ENCODE measurements at places on chromosomes 2 and 18.

GRCh38 chr2:72833084-72833714 lies 7.4 kb upstream of the EXOC6B start:
- no peak for DNase-seq

GRCh38 chr2:12032398-12032797 lies 286.0 kb downstream of the LPIN1 start:
- DNase-seq: no peak

DNA sequence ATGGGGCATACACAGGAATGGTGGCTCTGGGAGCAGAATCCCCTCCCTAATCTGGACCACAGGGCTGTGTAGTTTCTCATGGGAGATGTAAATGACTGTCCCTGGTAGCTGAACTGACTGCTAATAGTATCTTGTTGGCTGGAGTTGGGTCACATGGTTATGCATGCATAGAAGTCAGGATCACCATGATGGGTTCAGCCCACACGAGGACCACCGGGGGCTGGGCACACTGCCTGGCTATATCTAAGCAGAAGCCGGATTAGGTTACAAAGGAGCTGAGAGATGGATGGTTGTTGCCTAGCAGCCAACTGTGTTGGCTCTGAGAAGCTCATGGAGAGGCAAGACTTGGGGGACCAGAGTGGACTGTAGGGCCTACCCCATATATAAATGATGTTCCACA lies 6.7 kb upstream of the MAP3K2 start:
- DNase-seq: no peak

DNA sequence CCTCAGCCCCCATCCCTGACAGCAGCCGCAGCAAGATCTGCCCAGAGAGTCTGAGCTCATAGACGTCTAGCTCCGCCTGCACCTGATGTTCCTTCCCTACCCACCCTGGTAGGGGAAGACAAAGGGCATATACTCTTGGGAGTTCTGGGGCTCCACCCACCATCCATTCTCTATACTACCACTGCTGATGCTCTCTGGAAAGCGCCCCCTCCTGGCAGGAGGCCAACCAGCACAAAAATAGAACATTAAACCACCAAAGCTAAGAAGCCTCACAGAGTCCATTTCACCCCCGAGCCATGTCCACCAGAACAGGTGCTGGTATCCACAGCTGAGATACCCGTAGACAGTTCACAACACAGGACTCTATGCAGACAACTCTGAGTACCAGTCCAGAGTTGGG lies 662.6 kb upstream of the FAM98A start:
- no peak for DNase-seq

GRCh38 chr2:201930831-201931230 lies 102.8 kb upstream of the FZD7 start:
- DNase-seq: no peak

- DNase-seq: no peak
These were observed 15.2 kb downstream of the POLI start for GRCh38 chr18:54284535-54284934.

DNA sequence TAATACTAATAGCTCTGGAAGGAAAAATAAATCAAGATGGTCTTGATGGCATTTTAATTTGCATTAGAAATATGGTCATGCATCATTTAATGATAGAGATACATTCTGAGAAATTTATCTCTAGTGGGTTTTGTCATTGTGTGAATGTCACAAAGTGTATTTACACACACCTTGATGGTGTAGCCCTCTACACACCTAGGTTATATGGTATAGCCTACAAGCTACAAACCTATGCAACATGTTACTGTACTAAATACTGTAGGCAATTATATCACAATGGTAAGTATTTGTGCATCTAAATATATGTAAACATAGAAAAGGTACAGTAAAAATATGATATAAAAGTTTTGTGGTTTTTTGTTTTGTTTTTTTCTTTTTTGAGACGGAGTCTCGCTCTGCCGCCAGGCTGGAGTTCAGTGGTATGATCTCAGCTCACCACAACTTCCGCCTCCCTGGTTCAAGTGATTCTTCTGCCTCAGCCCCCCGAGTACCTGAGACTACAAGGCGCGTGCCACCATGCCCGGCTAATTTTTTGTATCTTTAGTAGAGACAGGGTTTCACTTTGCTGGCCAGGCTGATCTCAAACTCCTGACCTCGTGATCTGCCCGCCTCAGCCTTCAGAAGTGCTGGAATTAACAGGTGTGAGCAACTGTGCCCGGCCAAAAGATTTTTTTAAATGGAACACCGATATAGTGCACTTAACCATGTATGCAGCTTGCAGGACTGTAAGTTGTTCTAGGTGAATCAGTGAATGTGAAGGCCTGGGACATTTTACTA lies 83.7 kb upstream of the UBXN4 start:
- no peak for DNase-seq

Data from NCI-H1417 treated with DMSO at 0.1 percent for 48 hours (cell line).